ENCODE measurements at places on chromosomes 3 and 15. TPM values are rescaled to one million over a fixed set of nuclear protein-coding genes. Genes with fewer than 3 reads are reported as not detected.

The PDIA3 gene
- 34.2 TPM for total RNA-seq

The IGF2BP2 gene
- total RNA-seq: 20.0 TPM

The ROPN1 gene
- not detected for total RNA-seq

The CCDC33 gene
- total RNA-seq: 0.41 TPM

The GOLGA8Q gene
- not detected for total RNA-seq

The SLC22A13 gene
- under 0.01 TPM for total RNA-seq

The ADGRG7 gene
- not detected for total RNA-seq

The CCDC39 gene
- total RNA-seq: 0.82 TPM

The DAZL gene
- not detected for total RNA-seq

The GPR160 gene
- 2.9 TPM for total RNA-seq

The A4GNT gene
- not detected for total RNA-seq

The HPS3 gene
- total RNA-seq: 22.0 TPM

The HHLA2 gene
- not detected for total RNA-seq

The ATP10A gene
- 0.82 TPM for total RNA-seq

The FOXL2NB gene
- 0.41 TPM for total RNA-seq

The KCNAB1 gene
- 31.4 TPM for total RNA-seq

The DPPA2 gene
- not detected for total RNA-seq

The AADACL2 gene
- not detected for total RNA-seq

The SCAMP5 gene
- total RNA-seq: 42.8 TPM

The DTWD1 gene
- total RNA-seq: 34.2 TPM

The PEX11A gene
- 12.6 TPM for total RNA-seq

The NUSAP1 gene
- total RNA-seq: 22.8 TPM

The BAHD1 gene
- 7.3 TPM for total RNA-seq

The MME gene
- total RNA-seq: 4.1 TPM

The RARB gene
- 28.5 TPM for total RNA-seq

The TRIM42 gene
- not detected for total RNA-seq

The MASP1 gene
- total RNA-seq: 22.8 TPM

The AHSG gene
- not detected for total RNA-seq

The RAD51 gene
- 0.82 TPM for total RNA-seq

The SLC6A1 gene
- 52.2 TPM for total RNA-seq

The RHCG gene
- 4.1 TPM for total RNA-seq

The CACNA1D gene
- 21.6 TPM for total RNA-seq

The SEMA5B gene
- 9.0 TPM for total RNA-seq

The PLCH1 gene
- 19.2 TPM for total RNA-seq

The ADAMTS7 gene
- total RNA-seq: 8.6 TPM

The NEK10 gene
- total RNA-seq: 28.1 TPM

The MEX3B gene
- 89.7 TPM for total RNA-seq

The GOLGA8O gene
- total RNA-seq: under 0.01 TPM

The LMAN1L gene
- total RNA-seq: not detected

The GOLGA6L7 gene
- total RNA-seq: not detected

The QRICH1 gene
- 148 TPM for total RNA-seq

The PLSCR4 gene
- 5.7 TPM for total RNA-seq

The USP13 gene
- total RNA-seq: 10.2 TPM

The CSPG4 gene
- total RNA-seq: 4.5 TPM

The CD86 gene
- 1.2 TPM for total RNA-seq

The GABPB1 gene
- total RNA-seq: 53.8 TPM
